ENCODE measurements at places on chromosomes 12 and 14. TPM values are rescaled to one million over a fixed set of nuclear protein-coding genes. Genes with fewer than 3 reads are reported as not detected.

TMEM229B gene
- total RNA-seq: 1.4 TPM

RALGAPA1 gene
- 61.4 TPM for total RNA-seq

KIF26A gene
- total RNA-seq: 0.65 TPM

ZNF385A gene
- 12.8 TPM for total RNA-seq

OAS2 gene
- 19.7 TPM for total RNA-seq

SLC38A4 gene
- total RNA-seq: not detected

KRT71 gene
- total RNA-seq: not detected

NDUFB1 gene
- 709 TPM for total RNA-seq

COPZ1 gene
- total RNA-seq: 85.7 TPM

HHIPL1 gene
- total RNA-seq: 2.4 TPM

FAM90A1 gene
- total RNA-seq: not detected

APOF gene
- not detected for total RNA-seq

MMP19 gene
- total RNA-seq: 22.2 TPM

GARIN6 gene
- not detected for total RNA-seq

SLC6A15 gene
- total RNA-seq: 0.82 TPM

BTG1 gene
- total RNA-seq: 173 TPM

RILPL1 gene
- 7.3 TPM for total RNA-seq

NEUROD4 gene
- total RNA-seq: not detected

PAPLN gene
- 25.5 TPM for total RNA-seq

ACSM4 gene
- total RNA-seq: not detected

SERPINA1 gene
- 10.4 TPM for total RNA-seq

TEAD4 gene
- 6.0 TPM for total RNA-seq

SPRYD4 gene
- total RNA-seq: 1.5 TPM

YARS2 gene
- 26.8 TPM for total RNA-seq

SYNDIG1L gene
- total RNA-seq: 0.49 TPM

MYO1H gene
- not detected for total RNA-seq

MDP1 gene
- total RNA-seq: 30.3 TPM

MYL2 gene
- not detected for total RNA-seq

WDHD1 gene
- 0.94 TPM for total RNA-seq

FOXG1 gene
- total RNA-seq: not detected

CTSG gene
- 2.9 TPM for total RNA-seq

Data from subcutaneous adipose tissue (tissue), 4 donors.